ENCODE measurements at places on chromosomes 16 and 17. TPM values are rescaled to one million over a fixed set of nuclear protein-coding genes. Genes with fewer than 3 reads are reported as not detected.

DNA sequence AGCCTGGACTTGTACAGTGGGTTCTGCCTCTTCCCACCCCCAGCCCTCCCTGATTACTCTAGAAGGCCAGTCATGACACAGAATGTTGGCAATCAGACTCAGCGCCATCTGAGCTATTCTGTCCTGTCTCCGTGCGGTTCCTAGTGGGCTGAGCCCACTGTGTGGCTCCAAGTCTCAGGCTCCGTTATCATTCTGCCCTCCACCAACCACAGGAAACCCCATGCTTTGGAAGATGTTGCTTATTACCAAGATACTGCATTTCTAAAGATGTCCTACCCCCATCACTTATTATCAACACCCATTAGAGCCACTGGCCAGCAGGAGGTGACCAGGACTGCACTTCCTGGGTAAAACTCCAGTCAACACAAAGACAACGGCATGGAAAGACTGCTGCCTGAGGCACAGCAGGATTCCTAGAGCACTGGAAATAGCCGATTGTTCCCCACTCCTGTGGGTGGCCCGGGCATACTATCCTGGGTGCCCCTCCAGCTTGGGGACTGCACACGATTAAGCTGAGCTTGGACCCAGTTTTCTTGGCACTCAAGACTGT is 133.6 kb downstream of the AATF start:
- DNase-seq, result no peak

The FBXO39 gene
- total RNA-seq, result 2.0 TPM

- DNase-seq, result no peak
Observed at GRCh38 chr16:26598061-26598460, 468.7 kb upstream of the C16orf82 start.

DNA sequence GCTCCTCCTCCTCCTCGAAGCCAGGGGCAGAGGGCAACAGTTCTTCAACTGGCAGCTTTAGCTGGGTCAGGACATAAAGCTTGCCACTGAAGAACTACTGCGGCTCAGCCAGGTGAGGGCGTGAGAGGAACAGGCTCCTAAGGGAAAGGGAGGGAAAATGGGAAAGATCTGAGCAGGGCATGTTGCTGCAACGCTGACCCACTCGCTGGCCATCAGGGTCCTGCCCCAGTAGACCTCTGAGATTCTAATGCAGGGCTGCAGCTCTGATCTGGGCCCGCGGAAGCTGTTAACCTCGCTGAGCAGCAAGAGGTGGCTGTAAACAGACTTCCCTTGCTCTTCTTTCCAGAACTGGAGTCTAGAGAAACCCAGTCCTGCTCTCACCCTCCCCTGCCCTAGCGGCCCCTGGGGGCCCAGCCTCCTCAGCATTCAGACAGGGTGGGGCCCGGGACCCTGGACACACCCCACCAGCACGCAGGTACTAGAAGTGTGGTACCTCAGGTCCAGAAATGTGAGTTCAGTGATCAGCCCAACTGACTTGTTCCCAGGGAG is 3.8 kb upstream of the TLCD2 start:
- no peak for DNase-seq

GRCh38 chr16:1550069-1550468 is 16.6 kb downstream of the TMEM204 start:
- no peak for DNase-seq

DNA sequence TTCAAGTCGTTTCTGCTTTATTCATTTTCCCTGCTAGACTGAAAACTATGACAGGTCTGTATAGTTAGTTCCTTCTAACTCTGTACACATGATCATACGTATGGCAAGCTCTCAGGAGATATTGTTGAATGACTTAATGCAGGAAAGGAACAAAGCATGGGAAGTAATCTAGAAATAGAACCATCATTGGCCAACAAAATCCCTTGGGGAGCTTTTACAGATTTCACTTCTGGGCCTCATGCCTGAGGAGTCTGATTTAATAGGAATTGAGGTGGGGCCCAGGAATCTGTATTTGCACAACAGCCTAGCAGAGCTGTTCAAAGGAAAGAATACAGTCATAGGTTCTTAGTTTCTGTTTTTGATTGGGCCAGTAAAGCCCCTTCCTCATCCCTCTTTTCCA is 229.2 kb downstream of the MAP2K6 start:
- no peak for DNase-seq

The HEATR9 gene
- total RNA-seq, result not detected

DNA sequence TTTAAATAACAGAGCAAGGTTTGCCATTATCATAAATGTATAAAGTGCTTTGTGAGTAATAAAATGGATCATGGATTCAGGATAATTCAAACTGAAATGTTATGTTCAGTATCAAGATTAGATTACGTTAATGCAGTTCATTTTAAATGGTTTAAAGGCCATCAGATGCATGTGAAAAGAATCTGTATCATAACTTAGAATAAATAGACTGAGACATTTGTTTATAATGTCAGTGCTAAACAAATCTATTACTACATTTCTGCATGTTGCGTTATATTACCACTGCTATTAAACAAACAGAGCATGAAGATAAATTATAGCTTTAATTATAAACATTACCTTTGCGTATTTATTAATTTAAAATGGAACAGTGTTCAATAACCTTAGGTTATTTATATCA is 160.2 kb downstream of the TOX3 start:
- no peak for DNase-seq

The KRTAP1-5 gene
- not detected for total RNA-seq

DNA sequence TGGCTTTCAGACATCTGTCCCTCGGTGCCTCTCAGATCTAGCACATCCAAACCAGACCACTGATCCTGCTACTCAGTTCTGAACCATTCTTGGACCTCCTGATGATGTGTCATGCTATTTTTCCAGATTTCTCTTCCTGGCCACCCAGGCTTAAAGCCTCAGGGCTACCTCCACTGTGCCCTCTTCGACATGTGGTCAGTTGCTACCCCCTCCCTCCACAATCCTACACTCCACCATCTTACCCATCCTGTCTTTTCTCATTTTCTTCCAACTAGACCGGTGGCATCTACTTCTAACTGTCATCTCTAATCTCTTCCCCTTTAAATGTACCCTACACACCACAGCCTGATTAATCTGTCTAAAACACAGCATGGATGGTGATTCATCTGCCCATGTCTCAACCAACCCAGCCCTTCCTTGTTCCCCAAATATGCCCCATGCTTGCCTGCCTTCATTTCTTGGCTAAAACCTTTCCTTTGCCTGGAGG is 478.6 kb downstream of the SLC39A11 start:
- no peak for DNase-seq

The PPM1E gene
- 0.21 TPM for total RNA-seq

DNA sequence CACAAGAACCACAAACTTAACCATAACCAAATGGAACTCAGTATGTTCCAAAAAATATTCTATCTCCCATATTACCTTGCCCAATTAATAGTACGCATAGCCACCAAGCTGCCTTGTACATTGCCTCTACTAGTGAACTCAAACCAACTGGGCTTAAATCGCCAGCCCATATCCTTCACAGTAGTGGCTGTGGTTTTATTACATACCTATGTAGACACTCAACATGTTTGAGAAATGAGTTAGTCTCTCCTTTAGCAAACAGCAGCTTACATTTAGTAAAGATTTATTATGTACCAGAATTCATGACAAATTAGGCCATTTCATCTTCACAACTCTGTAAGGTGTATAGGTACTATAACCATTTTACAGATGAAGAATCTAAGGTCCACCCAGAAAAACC is 41.4 kb downstream of the GRB2 start:
- DNase-seq, result no peak

The KRT9 gene
- not detected for total RNA-seq

- no peak for DNase-seq
Observed at GRCh38 chr17:11256877-11257276, 15.9 kb downstream of the SHISA6 start.

- DNase-seq, result peak; percentile 61
Observed at GRCh38 chr16:85027958-85028684, 526 bp downstream of the KIAA0513 start.

The UNC45B gene
- not detected for total RNA-seq

GRCh38 chr16:73955255-73955654 is 341.4 kb upstream of the PSMD7 start:
- no peak for DNase-seq

The NHLRC4 gene
- total RNA-seq, result 0.52 TPM

DNA sequence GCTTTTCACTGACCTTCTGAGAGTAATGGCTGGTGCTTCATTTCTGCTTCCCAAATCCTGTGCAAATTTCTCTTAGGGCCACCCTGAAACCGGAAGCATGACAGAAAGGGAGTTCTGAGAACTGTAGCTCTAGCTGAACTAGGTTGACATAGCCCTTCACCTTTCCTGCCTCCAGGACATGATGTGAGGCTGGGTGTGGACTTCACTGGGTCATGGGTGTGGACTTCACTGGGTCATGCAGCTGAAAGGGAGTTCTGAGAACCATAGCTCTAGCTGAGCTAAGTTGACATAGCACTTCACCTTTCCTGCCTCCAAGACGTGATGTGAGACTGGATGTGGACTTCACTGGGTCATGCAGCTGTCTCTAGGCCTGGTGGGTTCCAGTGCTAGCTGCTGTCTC is 54.3 kb upstream of the NLRP1 start:
- no peak for DNase-seq

DNA sequence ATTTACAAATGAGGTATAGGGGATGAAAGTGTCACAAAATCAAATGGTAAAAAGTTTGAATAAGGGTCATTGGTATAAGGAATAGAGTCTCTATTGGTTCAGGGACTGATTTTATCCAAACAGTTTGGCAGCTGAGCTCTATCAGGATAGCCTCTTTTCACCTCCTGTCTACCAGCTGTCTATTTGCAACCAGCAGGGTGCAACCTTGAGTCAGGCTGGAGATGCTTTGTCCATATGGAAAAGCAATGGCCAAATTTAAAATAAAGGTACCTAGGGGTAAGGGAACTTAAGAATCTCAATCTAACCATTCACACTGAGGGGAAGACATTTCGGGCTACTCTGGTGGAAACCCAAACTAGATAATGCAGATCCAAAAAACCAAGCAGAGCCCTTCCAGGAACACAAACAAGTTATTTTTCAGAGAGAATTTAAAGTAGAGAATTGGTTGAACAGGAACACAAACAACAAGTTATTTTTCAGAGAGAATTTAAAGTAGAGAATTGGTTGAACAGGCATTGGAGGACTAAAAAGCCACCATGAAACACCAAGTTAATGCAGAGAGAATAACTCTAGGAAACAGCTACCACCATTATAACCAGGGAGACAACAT is 12.6 kb upstream of the CA10 start:
- DNase-seq, result no peak

The GPR179 gene
- total RNA-seq, result not detected

- no peak for DNase-seq
Observed at GRCh38 chr17:69418535-69418934, 4.0 kb downstream of the MAP2K6 start.

- peak; percentile 27 for DNase-seq
Observed at GRCh38 chr16:12078405-12079280, 102.1 kb downstream of the SNX29 start.

The SCGB1C2 gene
- total RNA-seq, result not detected

- no peak for DNase-seq
Observed at GRCh38 chr16:17134586-17134985, 336.2 kb downstream of the XYLT1 start.

DNA sequence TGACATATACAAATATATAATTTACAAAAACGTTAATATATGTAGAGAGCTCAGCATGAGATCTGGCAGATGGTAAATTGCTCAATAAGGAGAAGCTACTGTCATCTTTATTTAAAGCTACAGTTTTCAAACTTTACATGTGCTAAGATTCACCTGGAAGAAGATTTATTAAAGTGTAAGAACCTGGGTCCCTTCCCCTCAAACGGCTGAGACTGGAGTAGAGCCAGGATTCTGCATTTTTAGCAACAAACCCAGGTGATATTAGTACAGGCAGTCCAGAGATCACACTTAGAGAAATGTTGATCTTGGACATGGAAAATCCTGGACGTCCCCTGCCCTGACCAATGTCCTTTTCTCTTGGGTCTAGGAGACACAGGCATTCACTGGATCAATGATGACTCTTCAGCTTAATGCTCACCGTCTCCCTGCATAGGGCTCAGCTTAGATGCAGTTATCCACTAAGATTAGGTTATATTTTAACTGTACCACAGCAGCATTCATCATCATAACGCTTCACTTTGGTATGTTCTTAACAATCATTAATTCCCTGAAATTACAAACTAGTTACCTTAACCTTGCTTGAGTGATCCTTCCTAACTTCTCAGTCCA is 20.4 kb downstream of the CDR2 start:
- DNase-seq, result no peak

The PRDM7 gene
- not detected for total RNA-seq

DNA sequence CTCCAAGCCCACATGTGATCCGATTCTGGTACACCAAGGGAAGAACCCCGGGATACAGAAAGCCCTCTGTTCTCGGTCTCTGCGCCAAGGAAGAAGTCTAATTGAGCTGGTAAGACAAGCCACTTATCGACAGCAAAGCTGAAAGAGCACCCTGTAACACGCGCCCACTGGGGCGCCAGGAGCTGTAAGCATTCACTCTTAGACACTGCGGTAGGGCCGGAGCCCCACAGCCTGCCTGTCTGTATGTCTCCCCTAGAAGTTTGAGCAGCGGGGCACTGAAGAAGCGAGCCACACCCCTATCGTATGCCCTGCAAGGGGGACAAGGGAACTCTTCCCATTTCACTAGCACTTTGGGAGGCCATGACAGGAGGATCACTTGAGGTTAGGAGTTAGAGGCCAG is 27.0 kb upstream of the MEIOC start:
- no peak for DNase-seq

The CTRB1 gene
- total RNA-seq, result 3.4 TPM

The BHLHA9 gene
- not detected for total RNA-seq

- no peak for DNase-seq
Observed at GRCh38 chr16:26801628-26802027, 265.1 kb upstream of the C16orf82 start.

- DNase-seq, result no peak
Observed at GRCh38 chr16:66703406-66704215, 7.1 kb upstream of the CMTM4 start.

The ZNF213 gene
- 8.6 TPM for total RNA-seq

The TAF1C gene
- total RNA-seq, result 50.9 TPM

The MYH13 gene
- not detected for total RNA-seq

GRCh38 chr17:10193632-10194031 is 4.8 kb downstream of the GAS7 start:
- peak; percentile 2 for DNase-seq

- no peak for DNase-seq
Observed at GRCh38 chr16:4915226-4915761, 21.7 kb downstream of the PPL start.

GRCh38 chr16:31487720-31488467 is 5.0 kb downstream of the SLC5A2 start:
- DNase-seq, result peak; percentile 69

DNA sequence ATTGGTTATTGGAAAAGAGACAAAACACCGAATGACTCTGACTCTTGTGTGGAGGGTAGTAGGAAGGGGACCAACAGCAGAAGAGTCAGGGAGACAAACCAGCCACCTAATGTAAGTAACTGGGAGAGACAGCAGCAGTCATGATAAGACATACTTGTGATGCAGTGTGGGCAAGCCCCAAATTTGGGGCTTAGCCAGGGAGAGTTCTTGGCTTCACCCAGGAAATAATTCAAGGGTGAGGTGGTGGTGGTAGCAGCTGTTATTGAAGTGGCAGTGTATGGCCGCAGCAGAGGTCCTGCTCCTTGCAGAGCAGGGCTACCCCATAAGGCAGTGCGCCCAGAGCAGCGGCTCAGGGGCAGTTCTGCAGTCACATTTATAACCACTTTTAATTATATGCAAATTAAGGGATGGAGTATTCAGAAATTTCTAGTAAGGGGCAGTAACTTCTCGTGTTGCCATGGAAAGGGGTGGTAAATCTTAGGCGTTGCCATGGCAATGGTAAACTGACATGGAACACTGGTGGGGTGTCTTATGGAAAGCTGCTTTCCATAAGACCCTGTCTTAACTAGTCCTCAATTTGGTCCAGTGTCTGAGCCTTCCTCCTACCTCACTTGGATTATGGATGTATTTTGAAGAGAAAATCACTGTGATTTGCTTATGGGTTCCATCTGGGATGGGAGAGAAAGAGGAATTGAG is 317.1 kb downstream of the PHKB start:
- DNase-seq, result no peak

Measured in aorta (tissue), 5 donors.